HFFc6 (cell line): ENCODE measurements at places on chromosomes 3 and 15. TPM values are rescaled to one million over a fixed set of nuclear protein-coding genes. Genes with fewer than 3 reads are reported as not detected.
A peak's percentile ranks its signal among the peaks of the same experiment; 100 is the strongest.

DNA sequence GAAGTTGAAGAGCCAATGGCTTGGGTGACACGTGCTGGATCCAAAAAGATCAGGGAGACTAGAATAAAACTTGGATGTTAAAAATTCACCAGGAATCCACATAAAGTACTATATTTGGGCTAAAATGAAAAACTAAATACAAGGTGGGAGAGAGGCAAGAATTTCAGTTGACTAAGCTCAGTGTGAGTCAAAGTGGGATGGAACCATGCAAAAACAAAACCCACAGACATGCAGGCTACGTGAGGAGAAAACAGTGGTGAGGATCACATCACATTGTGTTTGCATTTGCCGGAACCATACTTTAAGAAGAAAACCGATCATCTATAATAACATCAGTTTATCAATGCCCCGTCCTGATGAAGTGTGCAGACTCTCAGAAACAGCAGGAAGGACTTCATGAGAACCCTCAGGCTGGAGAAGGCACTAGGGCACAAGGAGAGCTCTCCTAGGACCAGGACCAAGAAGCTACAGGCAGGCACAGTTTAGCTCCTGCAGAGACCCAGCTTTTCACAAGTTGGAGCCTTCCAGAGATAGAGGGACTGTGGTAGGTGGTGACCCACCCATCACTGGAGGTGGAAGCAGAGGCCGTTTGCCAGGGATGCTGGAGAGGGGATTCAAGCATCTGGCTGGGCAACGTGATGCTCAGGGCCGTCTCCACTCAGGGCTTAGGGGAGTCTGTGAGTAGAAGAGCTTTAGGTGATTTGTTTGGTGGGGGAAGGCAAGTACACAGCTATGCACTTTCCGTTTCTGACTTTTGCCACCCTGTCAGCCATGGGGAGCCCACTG lies 29.0 kb upstream of the NR2E3 start:
- DNase-seq, result peak; percentile 23

GRCh38 chr3:43001094-43001553 lies 22.0 kb downstream of the GASK1A start:
- peak; percentile 81 for DNase-seq

DNA sequence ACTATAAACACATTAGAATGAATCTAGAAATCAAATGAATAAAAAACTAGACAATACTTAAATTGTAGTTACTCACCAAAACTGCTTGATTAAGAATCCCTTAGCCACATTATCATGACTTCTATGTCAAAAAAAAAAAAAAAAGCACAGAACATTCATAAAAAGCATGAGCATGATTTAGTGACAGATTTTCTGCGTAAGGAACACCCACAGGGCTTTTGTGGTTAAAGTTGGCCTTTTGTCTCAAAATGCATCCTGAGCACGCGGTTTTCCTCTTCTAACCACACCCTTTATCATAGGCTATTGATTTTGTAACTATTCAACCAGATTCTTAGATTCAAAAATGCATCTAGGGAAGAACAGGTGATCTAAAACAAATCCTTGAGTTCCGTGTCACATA lies 334.0 kb upstream of the NR2F2 start:
- DNase-seq, result no peak

DNA sequence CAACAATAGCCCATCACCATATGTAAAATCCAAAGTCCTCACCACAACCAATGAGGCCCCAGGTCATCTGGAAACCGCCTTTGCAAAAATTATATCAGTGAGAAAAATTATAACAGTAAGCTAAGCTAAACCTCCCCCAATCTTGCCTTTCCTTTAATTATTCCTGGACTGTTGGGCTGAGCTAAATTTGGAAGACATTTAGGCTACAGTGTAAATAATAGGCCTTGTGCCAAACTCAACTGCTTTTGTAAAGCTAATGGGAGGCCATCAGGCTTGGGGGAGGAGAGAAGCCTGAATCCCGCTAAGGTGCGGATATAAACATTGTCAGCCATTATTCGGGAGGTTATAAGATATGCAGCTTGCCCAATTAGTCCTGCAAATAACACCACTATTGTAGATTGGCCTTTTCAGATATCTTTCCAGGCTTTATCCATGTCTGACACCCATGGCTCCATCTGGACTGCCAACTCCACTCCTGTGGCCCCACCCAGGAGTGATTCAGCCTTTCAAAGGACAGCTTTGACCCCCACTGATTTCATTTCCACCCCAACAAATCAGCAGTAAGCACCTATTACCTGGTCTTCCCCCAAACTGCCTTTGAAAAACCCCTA lies 53.0 kb upstream of the CA12 start:
- DNase-seq, result no peak

The HYAL1 gene
- total RNA-seq, result 0.18 to 0.28 TPM (median 0.19 TPM) in 3 replicates
